ENCODE measurements at places on chromosomes 11 and 22.

DNA sequence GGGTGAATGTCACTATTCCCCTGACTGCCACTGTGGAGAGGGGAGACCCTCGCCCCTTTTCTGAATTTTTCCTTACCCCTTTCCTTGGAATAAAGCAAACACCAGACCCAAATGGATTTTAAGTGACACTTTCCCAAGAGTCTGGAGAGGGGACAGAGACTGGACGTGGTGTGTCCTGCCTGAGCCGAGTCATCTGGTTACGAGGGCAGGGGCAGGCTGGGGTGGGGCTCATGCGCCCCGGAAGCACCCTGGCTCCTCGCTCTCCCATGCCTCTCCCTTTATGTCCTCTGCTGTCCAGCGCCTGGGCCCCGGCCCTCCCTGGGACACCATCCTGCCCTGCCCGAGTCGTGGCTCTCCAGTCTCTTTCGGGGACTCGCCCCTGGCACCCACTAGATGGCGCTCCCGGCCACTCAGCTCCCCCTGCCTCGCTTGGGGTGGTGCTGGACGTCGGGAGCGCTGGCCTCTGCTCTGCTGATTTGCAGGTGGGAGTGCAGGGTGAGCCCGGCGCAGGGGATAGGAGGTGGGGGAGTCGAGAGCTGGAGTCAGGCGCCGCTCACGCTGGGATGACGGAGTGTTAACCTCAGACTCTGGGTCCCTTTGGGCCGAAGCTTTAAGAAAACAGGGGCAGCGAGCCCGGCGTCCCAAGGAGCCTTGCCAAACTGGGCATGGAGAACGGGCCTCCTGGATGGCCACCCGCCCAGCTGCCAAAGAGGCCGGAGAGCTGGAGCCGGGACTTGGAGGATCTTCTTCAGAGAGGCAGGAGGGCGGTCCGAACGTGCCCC lies 89.8 kb downstream of the RPS6KA4 start:
- DNase-seq: peak; percentile 60

- DNase-seq: no peak
These were observed 78.7 kb downstream of the HORMAD2 start for GRCh38 chr22:30158744-30159500.

DNA sequence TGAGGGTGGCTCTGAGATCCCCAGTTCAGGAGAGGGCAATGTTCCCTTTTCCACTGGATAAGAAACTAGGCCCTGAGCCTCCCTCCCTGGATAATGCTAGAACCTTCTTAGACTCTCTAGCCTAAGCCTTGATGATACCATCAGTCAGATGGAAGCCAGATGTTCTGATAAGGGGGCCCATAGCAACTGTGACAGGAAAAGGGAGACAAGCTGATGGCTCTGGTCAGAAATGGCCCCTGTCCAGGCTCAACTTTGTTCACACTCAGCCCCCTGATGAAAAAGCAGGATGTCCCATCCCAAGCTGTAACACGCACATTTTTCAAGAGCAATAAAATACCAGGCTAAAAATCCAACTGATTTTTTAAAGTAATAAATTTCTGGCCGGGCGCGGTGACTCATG lies 7.2 kb upstream of the OAF start:
- no peak for DNase-seq

GRCh38 chr11:79438631-79439409 lies 2.0 kb downstream of the TENM4 start:
- DNase-seq: peak; percentile 43

DNA sequence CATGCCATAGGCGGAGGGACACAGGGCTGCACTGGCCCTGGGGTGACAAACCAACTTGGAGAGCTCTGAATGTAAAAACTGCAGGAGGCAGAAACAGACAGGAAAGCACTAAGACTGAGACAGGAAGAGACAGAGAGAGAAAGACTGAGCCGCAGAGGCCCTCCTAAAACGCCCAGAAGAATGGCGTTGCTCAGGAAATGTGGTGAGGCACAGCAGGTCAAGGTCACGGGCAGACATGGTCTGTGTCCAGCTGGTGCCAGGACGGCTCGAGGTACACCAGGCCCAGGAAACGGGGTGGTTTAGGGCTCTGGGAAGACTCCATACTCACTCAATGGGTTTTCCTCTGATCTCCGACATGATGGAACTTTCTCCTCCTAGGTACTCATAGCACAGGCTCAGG lies 29.1 kb downstream of the MAFF start:
- no peak for DNase-seq

DNA sequence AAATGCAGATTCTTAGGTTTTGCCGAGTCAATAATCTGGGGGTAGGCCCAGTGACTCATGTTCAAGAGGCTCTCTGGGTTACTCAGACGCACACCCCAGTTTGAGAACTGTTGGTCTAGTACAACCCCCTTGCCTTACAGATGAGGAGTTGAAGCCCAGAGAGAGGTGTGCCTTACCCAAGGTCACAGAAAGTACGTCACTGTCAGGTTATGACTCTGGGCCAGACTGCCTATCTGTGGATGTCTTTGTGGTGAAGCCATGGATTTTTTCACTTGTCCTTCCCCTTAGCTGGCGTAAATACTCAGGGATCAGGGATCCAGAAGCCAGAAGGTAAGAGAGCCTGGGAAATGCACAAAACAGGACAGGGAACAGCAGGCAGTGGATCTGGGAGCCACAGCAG lies 25.2 kb upstream of the NECTIN1 start:
- no peak for DNase-seq

DNA sequence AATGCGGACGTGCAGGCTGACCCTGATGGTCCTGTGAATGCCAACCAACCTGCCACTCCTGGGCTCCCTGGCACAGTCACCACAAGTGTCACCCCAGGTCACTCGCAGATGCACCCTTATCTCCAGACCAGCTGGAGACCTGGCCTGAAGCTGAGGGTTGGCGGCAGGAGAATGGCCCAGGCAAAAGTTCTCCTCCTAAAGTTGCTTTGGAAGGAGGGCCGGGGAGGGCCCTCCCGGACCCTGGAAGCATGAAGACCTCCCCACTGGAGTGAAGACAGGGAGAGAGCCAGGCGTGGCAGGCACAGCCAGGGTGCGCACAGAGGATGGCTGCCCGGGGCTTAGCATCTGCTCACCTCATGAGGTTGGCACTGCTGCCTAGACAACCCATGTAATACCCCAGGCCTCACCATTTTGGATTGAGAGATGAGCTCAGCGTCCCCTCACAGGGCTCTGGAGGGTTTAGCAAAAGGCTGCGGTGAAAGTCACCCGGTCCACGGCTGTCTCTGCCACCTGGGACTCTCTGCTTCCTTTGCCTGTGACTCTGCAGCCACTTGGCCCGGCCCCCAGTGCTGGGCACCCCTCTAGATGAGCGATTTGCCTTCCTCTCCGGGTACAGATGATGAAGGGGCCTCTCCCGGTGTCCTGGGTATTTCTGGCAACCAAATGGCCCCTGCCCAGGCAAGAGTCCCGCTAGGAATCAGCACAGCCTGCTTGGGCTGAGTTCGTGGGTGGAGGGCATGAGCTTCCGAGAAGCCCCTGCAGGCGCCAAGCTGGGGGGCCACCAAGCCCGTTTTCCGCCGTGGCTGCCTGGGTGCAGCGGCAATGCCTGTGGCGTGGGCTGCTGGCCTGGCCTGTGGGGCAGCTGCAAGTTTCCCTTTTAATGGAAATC lies 48.3 kb upstream of the SEPTIN5 start:
- DNase-seq: no peak

DNA sequence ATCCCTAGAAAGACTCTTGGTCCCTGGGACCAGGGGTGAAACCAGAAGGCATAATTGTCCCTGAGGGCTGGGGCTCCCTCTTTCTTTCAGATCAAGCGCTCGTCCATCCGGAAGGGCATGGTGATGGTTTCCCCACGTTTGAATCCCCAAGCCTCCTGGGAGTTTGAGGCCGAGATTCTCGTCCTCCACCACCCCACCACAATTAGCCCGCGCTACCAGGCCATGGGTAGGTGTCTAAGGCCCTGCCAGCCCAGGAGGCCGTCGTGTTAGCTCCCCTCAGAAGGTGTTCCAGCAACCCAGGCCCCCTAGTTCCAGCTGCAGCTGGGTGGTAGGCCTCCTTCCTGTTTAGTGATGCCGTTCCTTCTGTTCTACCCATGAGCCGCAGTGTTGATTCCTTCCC lies 21.4 kb downstream of the GTPBP1 start:
- DNase-seq: no peak

- no peak for DNase-seq
These were observed 5.2 kb upstream of the ZP1 start for GRCh38 chr11:60862171-60862570.

DNA sequence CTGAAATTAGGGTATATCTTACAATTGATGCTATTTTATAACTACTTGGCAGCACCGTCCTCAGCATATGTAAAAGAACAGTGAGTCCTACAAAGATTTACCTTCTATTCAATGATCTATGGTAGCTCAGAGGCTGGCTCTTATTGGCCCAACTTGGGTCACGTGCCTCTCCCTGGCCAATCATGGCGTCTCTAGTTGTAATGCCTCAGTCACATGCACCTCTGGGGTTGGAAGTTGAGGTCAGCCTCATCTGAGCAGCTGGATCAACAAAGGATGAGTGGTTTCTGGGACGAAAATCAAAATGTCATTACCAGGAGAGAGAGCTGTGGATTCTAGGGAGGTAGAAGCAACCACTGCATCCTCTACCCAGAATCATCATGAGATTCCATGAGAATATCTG lies 22.9 kb upstream of the ASPHD2 start:
- no peak for DNase-seq

DNA sequence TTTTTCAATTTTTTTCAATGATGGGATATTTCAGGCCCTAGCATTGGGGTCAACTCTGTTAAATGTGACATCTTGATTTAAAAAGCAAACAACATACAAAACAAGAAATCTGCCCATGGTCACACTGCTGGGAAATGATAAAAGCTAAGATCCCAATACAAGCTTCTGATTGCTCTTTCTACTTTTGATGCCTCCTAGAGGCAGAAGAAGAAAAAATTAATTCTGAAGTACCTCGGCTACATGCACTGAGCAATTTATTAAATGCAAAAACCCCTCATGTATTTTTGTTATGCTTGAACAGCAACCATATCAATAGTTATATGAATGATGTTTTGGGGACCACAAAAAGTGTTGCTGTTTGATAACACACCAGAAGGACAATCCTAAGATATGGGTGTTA lies 342.1 kb upstream of the NARS2 start:
- no peak for DNase-seq

DNA sequence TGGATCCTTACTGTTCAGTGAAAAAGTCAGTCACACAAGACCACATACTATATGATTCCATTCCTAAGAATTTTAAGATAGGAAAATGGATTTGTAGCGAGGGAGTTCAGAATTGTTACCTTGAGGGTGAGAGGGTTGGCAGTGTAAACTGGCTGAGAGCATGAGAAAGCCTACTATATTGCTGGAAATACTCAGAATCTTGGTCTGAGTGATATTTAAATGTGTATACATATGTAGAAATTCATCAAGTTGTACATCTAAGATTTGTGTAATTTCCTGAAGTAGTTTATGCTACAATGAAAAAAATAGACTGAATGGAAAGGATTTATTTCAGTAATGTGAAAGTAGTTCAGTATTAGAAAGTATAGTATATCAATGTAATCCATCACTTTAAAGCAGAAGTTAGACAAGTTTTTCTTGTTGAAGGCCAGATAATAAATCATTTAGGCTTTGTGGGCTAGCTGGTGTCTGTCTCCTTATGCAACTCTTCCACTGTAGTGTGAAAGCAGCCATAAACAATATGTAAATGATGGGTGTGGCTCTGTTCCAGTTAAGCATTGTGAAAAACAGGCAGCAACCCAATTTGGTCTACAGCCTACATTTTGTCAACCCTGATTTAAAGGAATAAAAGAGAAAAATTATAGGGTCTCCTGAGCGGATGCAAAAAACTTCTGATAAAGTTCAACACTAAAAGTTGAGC lies 127.2 kb upstream of the THY1 start:
- no peak for DNase-seq

- DNase-seq: no peak
These were observed 11.7 kb downstream of the PHRF1 start for GRCh38 chr11:587978-588380.

GRCh38 chr11:123349382-123349781 lies 80.7 kb upstream of the GRAMD1B start:
- no peak for DNase-seq
